ENCODE measurements at places on chromosomes 6 and 20.

- DNase-seq: no peak
These were observed 54.0 kb downstream of the RFPL4B start for GRCh38 chr6:112401083-112401482.

GRCh38 chr6:137829641-137830083, 37.4 kb upstream of the TNFAIP3 start:
- DNase-seq: no peak

DNA sequence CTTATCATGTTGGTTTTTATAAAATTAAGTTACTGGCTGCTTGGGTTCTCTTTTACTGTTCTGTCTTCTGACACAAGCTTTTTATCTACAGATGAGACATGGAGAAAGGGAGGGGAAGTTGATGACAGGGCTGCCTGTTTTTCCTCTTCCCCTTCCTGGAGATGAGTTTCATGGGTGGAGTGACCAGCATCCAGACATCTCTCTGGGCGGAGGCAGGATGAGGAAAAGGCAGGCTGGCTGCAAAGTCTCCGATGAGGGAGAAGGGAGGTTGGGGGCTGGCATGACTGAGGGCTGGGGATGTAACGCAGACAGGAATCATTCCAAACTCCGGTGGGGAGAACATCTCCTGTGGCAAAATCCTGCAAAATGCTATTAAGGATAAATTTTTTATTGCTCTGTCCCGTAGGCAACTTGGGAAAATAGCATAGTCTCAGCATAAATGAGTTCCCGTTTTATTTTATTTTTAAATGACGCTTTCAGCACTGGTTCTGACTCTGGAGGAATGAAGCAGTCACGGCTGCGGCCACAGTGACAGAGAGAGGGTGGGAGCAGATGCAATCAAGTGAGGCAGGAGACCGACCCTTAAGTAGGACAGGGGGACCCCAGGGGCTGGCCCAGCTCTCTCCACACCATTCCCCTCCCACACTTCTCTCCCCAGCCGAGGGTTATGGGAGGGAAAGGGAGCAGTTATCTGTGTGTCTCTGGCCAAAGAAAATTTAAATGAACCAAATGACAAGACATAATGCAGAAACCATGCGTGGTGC, 108.8 kb upstream of the PMEPA1 start:
- no peak for DNase-seq

DNA sequence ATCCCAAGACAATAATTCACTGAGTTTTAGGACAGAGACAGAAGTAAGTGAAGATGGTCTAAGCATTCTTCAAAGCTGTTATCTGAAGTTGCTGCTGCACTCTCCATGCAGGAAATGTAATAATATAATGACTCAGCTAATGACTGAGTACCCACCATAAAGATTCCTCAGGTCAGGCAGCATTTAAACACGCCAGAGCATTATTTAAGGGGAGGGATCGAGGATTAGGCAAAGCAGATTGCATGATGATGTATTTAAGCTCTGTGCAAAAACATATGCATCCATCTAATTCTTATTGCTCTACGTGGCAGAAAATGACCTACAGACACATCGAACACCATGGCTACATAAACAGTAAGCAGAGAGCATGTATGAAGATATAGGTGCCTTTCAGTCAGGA, 216.4 kb downstream of the UNC5CL start:
- DNase-seq: no peak

DNA sequence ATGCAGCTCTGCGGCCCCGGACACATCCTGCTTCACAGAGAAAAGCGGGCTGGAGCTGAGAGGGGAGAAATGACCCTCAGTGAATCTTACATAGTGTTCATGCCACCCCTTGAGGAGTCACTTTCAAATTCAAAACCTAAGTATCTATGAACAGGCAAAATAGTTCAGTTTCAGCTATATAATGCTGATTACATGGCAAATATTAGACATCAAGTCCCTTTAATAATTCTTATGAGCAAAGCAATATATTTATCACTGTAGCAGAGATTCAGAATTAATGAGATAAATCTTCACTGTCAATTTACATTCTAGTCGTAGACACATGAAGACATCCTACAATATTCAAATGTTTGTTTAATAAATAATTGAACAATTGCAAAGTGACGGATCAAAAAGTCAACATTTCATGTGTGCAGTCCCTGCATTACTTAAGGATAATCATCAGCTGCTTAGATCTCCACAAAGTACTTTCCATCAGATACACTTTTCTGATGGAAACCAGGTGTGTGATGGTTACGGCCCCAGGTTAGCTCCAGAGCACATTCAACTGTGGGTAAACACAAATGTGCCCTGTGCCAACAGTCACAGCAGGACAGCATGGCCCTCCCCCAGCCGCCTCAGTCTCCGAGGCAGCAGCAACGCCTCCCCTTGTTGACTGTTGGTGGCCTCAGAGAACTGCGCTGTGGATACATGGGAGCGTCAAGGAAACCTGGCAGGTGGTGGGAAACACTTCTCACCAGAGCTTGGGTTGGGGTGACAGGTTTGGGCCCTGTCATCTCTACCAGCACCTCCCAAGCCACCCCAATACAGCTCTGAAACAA, 787 bp upstream of the PRR18 start:
- no peak for DNase-seq

- peak; percentile 66 for DNase-seq
These were observed 92.0 kb downstream of the ATXN1 start for GRCh38 chr6:16669227-16669626.

DNA sequence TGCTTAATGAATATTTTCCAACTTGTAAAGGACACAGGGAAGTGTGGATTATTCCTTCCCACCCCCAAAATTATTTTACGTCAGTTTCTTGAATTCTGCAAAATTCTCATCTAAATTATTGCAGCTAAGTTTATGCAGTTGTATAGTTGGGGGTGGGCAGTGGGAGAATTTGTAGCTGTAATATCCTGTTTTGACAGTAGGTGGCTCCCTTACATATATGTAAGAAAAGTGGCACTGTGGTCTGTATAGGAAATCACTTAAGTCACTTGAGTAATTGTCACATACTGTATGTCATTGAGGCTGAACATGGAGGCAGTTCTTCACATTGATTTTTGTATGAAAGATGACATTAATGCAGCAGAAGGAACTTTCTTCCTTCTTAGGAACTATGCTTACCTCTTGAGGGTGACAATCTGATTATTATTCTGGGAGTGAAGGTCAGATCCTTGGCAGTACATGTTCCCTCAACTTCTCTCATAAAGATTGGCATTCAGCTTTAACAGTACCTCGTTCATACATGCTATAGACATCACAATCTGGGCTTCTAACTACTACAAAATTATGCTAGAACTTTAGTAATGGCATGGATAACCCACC, 14.6 kb upstream of the CFAP206 start:
- DNase-seq: peak; percentile 57
